SJCRH30 (cell line): ENCODE measurements at places on chromosomes 5 and 9.

DNA sequence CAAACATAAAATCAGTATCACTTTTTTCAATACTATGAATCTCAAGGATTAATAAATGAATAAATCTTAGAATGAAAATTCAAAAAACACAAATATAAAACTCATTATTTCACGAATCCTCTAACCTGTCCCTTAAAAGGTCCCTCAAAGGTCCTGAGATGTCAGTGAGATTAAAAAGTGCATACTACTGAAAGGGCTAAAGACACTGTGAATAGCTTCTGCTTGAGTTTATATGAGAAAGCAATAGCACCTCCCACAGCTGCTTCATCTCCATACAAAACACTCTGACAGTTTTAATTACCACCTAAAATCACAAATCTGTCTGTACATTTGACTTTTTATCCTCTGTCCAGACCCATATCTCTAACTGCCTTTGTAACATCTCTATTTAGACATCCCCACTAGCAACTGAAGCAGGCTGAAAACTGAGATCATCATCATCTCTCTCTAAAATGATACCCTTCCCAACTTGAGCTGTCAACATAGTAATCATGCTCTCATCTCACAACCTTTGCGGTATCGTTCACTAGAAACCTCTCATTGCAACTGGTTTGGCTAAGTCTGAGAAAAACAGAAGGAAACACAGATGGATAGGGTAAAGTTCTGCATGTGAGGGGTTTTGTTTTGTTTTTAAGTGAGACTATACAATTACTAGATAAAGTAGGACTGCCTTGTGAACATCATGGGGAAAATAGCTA is 56.3 kb downstream of the TBCA start:
- H3K4me1 ChIP-seq = peaks cover 14% of the 10 kb centered on the region
- H3K27me3 ChIP-seq = no peaks in the 10 kb centered on the region
- H3K27ac ChIP-seq = no peak overlapping the region
- no peak overlapping the region for H3K4me3 ChIP-seq

GRCh38 chr9:76725011-76725546 is 39.2 kb upstream of the PCA3 start:
- H3K36me3 ChIP-seq = no peaks in the 10 kb centered on the region
- DNase-seq = no peak
- no peaks in the 10 kb centered on the region for H3K27me3 ChIP-seq
- H3K4me1 ChIP-seq = no peaks in the 10 kb centered on the region

GRCh38 chr9:37104183-37104889 is 16.0 kb upstream of the ZCCHC7 start:
- no peak for DNase-seq
- no peaks in the 10 kb centered on the region for H3K36me3 ChIP-seq
- H3K4me3 ChIP-seq = no peak overlapping the region
- H3K4me1 ChIP-seq = no peaks in the 10 kb centered on the region

- no peaks in the 10 kb centered on the region for H3K27me3 ChIP-seq
- H3K27ac ChIP-seq = peak overlapping the region; percentile 61
- H3K4me1 ChIP-seq = peaks cover 12% of the 10 kb centered on the region
- H3K36me3 ChIP-seq = no peaks in the 10 kb centered on the region
- peak; percentile 84 for DNase-seq
- no peak overlapping the region for H3K4me3 ChIP-seq
These were observed 214.2 kb downstream of the ELAVL2 start for GRCh38 chr9:23611869-23612268.

- H3K4me1 ChIP-seq = no peaks in the 10 kb centered on the region
- no peaks in the 10 kb centered on the region for H3K36me3 ChIP-seq
- H3K4me3 ChIP-seq = no peak overlapping the region
- no peak for DNase-seq
- H3K27me3 ChIP-seq = peaks cover 9% of the 10 kb centered on the region; the same call in 1 of the 2 replicates
These were observed 154.8 kb downstream of the SLIT3 start for GRCh38 chr5:169146158-169146557.

- peaks cover 30% of the 10 kb centered on the region for H3K4me1 ChIP-seq
- no peaks in the 10 kb centered on the region for H3K27me3 ChIP-seq
- no peaks in the 10 kb centered on the region for H3K36me3 ChIP-seq
- no peak overlapping the region for H3K4me3 ChIP-seq
These were observed 10.7 kb upstream of the COL5A1 start for GRCh38 chr9:134630861-134631260.

DNA sequence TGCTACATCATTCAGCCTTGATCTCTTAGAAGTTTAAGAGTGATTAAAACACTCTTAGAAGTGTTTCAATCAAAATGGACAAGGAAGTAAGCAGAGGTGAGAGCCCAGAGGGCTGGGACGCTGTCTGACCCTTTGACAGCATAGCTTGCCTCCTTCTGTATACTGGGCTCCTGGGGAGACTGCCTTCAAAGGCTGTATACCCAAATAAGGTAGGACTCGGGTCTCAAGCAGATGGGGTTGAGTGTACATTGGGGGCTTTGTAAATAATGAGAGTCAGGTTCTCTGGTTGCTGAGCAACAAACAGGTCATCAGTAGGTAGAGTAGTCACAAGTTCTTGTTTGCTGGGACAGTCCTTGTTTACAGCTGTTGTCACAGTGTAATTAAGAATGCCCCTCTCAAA is 97.1 kb downstream of the PJA2 start:
- H3K4me1 ChIP-seq = peaks cover 7% of the 10 kb centered on the region; the same call in 1 of the 2 replicates
- H3K4me3 ChIP-seq = no peak overlapping the region
- H3K27ac ChIP-seq = no peak overlapping the region
- DNase-seq = no peak
- no peaks in the 10 kb centered on the region for H3K27me3 ChIP-seq

GRCh38 chr5:146428658-146429057 is 18.5 kb upstream of the TCERG1 start:
- peaks cover 1% of the 10 kb centered on the region for H3K27me3 ChIP-seq
- H3K27ac ChIP-seq = no peak overlapping the region
- H3K4me1 ChIP-seq = no peaks in the 10 kb centered on the region
- no peak for DNase-seq
- no peaks in the 10 kb centered on the region for H3K36me3 ChIP-seq

- no peak for DNase-seq
- no peaks in the 10 kb centered on the region for H3K4me1 ChIP-seq
- no peaks in the 10 kb centered on the region for H3K36me3 ChIP-seq
- no peaks in the 10 kb centered on the region for H3K27me3 ChIP-seq
These were observed 497.3 kb downstream of the MTRR start for GRCh38 chr5:8366266-8366665.

DNA sequence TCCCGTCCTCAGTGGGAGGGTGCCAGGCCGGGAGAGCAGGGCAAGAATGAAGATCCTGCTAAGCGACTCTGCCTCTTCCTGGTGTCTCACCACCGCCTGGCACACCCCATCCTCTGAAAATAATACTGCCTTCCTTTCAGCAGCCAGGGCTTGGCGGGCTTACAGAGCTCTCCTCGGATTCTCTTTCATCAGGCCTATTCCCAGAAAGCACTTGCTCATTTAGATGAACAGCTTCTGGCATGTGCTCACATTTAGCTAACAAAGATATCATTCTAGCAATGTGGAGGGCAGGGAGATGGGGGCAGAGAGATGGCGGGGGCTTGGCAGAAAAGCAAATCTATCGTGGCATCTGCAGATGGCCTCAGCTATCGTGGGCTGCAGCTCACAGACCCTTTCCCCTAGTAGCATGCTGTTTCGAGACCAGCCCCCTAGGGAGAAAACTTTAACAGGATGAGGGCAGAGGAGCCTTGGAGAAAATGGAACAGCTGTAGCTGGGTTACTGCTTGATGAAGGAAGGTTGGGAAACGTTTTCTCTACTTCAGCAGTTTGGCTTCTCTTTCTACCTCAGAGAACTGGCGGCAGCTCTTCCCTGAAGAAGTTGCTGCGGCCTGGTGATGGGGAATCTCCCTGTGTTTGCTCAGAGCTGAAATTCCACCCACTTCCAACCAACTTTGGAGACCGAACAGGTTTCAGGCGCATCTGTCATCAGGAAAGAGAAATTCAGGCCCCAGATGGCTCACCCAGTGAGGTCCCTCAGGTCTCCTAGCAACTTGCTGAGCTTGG is 102.1 kb downstream of the TMEM174 start:
- H3K36me3 ChIP-seq = no peaks in the 10 kb centered on the region
- H3K27ac ChIP-seq = no peak overlapping the region
- H3K27me3 ChIP-seq = peaks cover 6% of the 10 kb centered on the region; the same call in 1 of the 2 replicates
- DNase-seq = no peak
- H3K4me3 ChIP-seq = no peak overlapping the region

DNA sequence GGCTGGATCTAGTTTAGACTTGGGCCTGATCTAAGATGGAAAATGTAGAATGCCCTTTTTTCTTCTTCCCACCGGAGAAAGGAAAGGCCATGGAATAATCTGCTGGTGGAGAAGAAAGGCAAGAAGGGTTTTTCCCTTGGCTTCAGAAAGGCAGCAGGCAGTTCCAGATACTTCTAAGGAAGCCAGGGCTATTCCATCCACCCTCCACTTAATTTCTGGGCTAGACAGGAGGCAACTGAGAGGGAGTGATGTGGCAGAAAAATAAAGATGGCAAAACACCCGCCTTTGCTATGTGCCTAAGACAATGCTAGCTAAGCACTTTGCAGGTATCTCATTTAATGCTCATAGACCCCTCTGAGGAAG is 9.9 kb downstream of the MYOZ3 start:
- no peak for DNase-seq
- H3K36me3 ChIP-seq = no peaks in the 10 kb centered on the region
- no peak overlapping the region for H3K27ac ChIP-seq
- H3K27me3 ChIP-seq = peaks cover 4% of the 10 kb centered on the region; the same call in 1 of the 2 replicates
- peaks cover 6% of the 10 kb centered on the region; the same call in 1 of the 2 replicates for H3K4me1 ChIP-seq

DNA sequence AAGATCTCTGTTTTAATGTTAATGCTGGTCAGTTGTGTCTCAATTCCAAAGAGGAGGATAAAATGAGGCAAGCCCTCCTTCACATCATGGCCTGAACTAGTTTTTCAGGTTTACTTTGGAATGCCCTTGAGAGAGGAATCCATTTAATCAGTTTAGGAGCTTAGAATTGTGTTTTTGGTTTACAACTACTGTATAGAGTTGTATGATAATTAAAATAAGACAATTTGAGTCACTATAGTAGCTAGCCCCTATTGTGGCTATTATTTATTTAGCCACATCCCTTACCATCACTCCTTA is 107.8 kb upstream of the PRLR start:
- H3K27ac ChIP-seq = no peak overlapping the region
- H3K4me1 ChIP-seq = no peaks in the 10 kb centered on the region
- no peak overlapping the region for H3K4me3 ChIP-seq
- H3K27me3 ChIP-seq = no peaks in the 10 kb centered on the region
- no peaks in the 10 kb centered on the region for H3K36me3 ChIP-seq
- DNase-seq = no peak

- H3K36me3 ChIP-seq = no peaks in the 10 kb centered on the region; the same call in 1 of the 2 replicates
- no peak overlapping the region for H3K4me3 ChIP-seq
- peaks cover 47% of the 10 kb centered on the region for H3K4me1 ChIP-seq
- no peaks in the 10 kb centered on the region for H3K27me3 ChIP-seq
- DNase-seq = no peak
These were observed 85.5 kb downstream of the ADGRV1 start for GRCh38 chr5:90644132-90644531.

DNA sequence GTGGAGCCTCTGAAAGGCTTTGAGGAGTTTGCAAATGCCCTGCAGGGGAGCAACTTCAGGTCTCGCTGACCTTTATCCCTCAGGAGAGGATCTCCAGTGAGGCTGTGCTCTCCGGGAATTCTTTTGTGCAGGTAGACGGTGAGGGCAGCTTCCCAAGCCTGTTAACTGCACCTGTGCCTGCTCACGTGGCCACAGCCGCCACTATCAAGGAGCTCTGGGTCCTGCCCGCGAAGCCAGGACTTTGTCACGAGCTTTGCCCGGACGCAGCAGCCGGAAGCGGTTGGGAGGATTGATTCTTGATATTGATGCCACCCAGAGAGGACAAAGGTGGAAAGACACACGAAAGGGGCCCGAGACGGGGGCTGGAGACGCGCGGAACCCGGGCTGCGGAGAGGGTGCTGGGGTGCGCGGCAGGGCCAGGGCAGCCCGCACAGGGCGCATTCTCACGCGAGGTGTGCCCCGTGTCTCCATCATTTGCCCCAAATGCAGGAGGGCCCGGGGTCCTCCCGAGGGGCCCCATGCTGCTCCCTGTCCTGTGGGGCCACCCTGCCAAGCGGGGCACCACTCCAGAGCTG is 18.2 kb downstream of the SLC9A3 start:
- H3K27me3 ChIP-seq = no peaks in the 10 kb centered on the region
- H3K27ac ChIP-seq = no peak overlapping the region
- H3K4me3 ChIP-seq = no peak overlapping the region
- peaks cover 4% of the 10 kb centered on the region; the same call in 1 of the 2 replicates for H3K4me1 ChIP-seq

GRCh38 chr5:178189433-178189832 is 2.3 kb upstream of the GMCL2 start:
- no peak for DNase-seq
- H3K27ac ChIP-seq = no peak overlapping the region
- no peak overlapping the region for H3K4me3 ChIP-seq
- H3K4me1 ChIP-seq = no peaks in the 10 kb centered on the region
- no peaks in the 10 kb centered on the region for H3K27me3 ChIP-seq

- H3K27me3 ChIP-seq = no peaks in the 10 kb centered on the region
- H3K4me1 ChIP-seq = peaks cover 20% of the 10 kb centered on the region
- no peak for DNase-seq
- H3K36me3 ChIP-seq = no peaks in the 10 kb centered on the region
- no peak overlapping the region for H3K4me3 ChIP-seq
- no peak overlapping the region for H3K27ac ChIP-seq
These were observed 225.0 kb downstream of the MLLT3 start for GRCh38 chr9:20397348-20397747.

DNA sequence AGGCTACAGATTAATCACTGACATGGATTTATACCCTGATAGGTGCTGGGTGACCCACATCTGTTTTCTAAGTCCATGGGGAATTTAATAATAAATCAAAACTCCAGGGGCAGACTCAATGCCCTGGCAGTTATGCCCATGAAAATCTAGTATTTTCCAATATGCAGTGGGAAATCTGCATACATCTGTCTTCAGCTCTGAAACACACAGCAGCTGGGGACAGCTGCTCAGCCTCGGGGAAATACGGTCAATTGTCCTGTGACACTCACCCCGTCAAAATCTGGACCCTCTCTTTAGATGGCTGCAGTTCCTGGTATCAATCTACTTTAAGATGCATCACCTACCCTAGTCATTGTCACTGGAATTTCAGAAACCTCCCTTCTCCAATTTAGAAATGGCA is 12.7 kb upstream of the C1QTNF3 start:
- H3K4me1 ChIP-seq = peaks cover 32% of the 10 kb centered on the region
- H3K27me3 ChIP-seq = no peaks in the 10 kb centered on the region
- peak; percentile 67 for DNase-seq
- peak overlapping the region; percentile 65 for H3K27ac ChIP-seq
- no peak overlapping the region for H3K4me3 ChIP-seq

GRCh38 chr9:129607027-129607387 is 13.9 kb downstream of the C9orf50 start:
- peaks cover 13% of the 10 kb centered on the region; the same call in 1 of the 2 replicates for H3K4me1 ChIP-seq
- no peaks in the 10 kb centered on the region for H3K36me3 ChIP-seq
- no peak overlapping the region for H3K4me3 ChIP-seq
- no peak for DNase-seq
- H3K27me3 ChIP-seq = peaks cover 21% of the 10 kb centered on the region

DNA sequence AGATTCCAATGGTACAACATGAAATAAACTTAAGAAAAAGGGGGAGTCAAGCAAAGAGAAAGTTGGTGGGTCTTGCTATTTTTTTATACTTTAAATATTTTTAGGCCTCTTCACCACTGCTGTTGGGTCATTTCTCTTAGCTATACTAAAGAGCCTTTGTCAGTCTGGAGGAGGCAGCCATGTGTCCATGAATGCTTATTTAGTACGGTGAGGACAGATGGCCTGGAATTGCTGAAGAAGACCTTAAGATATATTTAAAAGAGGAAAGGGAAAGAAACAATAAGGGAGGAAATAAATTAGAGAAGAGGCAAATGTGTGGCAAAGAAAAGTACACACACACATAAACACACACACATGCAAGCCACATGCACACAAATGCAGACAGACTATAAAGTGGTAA is 560.5 kb upstream of the MEF2C start:
- no peak overlapping the region for H3K4me3 ChIP-seq
- H3K4me1 ChIP-seq = peaks cover 13% of the 10 kb centered on the region
- H3K36me3 ChIP-seq = no peaks in the 10 kb centered on the region
- DNase-seq = no peak
- no peaks in the 10 kb centered on the region for H3K27me3 ChIP-seq

- no peak overlapping the region for H3K27ac ChIP-seq
- H3K36me3 ChIP-seq = no peaks in the 10 kb centered on the region
- no peaks in the 10 kb centered on the region for H3K27me3 ChIP-seq
These were observed 116.0 kb upstream of the RANBP3L start for GRCh38 chr5:36417668-36418067.
